ENCODE measurements at places on chromosomes 6 and 20.

DNA sequence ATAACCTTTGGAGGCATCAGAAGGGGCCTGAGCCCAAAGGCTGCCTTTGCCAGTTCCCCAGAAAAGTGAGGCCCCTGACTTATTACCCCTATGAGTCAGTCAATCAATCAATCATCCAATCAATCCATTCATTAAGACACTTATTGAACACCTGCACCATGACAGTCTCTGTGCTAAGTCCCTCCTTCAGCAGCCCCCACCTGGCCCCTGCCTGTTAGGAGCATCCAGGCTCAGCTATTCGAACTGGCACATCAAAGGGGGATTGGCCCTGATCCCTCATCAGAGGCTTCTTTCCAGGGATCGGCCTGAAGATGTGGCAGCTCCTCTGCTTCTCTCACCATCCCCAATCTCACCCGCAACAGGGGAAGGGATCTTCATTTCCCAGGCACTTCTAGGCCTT is 27.7 kb upstream of the VEGFA start:
- no peak for DNase-seq

DNA sequence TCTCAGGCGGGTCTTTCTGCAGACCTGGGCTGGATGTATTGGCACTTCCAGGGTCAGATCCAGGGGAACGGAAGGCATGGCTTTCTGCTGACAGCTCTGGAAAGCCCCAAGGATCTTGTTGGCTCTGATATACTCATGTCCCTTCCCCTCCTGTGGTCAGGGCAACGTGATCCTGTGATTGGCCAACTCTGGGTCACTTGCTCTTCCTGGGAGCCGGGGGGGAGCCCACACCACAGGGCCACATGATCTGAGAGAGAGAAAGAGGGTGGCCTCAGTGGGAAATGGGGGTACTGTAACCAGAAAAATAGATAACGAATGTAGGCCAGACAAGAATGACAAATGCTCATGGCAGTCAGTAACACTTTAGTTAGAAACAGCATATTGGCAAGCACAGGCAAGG is 223.0 kb downstream of the NFATC2 start:
- no peak for DNase-seq

DNA sequence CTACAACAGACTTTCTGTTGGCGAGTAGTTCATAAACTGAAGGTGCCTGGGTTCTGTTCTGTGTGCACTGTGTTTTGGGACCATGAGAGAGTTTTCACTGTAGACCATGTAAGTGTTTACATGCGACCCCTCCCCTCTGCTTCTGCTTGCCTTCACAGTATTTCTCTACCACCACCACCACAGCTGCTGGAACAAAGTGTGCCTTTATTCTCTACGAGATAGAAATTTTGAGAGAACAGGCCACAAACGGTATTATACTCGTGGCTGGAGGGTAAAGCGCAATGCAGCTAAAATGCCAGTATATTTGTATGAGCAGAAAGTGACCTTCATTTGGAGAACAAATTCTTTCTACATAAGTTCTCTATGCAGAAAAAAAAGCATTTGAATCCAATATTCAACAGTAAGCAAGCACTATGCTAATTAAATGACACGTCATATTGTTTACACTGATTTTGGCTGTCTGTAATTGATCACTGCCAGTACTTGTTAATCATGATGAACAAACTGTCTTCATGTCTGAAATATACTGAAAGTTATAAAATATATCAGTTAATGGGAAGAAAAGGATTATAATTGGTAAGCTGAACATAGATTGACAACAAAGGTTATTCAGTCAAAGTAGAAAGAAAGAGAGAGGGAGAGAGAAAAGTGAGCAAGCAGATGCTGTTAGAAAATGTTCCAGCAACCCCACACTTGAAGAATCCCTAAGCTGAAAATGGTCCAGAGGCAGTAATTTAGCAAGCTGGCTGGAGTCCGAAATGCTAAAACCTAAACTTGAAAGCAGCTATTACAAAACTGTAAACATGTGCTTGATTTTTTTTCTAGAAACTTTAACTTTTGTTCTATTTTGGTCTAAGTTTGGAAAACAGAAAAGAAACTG is 8.8 kb downstream of the CLDN20 start:
- DNase-seq = peak; percentile 19

DNA sequence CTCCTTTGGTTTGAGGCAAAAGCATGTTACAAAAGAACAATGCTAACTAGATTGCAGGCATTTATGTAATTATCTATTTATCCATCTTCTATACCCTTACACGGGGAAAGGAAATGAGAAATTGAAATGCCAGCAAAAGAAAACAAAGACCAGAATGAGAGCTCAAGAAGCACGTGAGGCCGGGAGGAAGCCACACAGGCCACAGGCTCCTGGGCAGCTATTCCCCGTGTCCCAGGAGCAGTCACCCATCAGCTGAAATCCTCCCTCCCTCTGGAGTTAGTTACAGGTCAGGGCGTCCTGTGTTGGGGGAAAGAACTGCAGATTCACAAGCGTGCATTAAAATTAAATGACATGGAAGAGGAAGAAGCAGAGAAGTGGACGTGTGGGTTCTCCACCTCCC is 64.7 kb upstream of the RPS6KA2 start:
- DNase-seq = no peak

DNA sequence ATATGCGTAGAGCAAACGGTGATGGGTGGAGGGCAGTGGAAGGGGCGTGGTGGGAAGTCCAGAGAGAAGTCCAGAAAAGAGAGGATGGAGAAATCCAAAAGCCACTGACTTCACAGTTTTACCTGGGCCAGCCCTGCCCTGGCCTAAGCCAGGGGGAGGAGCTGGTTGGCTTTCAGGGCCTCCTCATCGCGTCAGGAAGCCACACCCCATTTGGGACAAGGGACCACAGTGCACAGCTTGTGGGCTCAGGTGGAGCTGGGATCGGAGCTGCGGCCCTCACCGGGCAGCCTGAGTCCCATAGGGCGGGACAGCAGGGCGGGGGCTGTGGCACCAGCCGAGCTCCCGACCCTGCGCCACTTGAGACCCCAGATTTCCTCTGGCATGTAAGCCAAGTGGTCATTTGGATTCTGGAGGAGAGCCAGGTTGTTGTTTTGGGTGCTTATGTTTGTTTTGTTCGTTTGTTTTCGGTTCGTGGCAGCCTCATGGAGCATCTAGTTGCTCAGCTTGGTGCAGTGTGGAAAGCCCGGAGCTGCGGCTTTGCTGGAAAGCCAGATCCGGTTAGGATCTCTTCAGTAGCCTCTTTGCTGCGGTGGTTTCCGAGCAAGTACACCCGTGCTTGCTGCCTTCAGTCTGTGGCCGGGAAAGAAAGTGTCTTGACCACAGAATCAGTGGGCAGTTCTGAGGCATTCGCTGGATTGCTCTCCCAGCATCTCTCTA is 42.2 kb downstream of the RIOK1 start:
- DNase-seq = no peak

GRCh38 chr20:47349365-47350180 is 6.9 kb downstream of the ZMYND8 start:
- peak; percentile 75 for DNase-seq

GRCh38 chr20:10090588-10091166 is 55.9 kb downstream of the ANKEF1 start:
- peak; percentile 49 for DNase-seq

DNA sequence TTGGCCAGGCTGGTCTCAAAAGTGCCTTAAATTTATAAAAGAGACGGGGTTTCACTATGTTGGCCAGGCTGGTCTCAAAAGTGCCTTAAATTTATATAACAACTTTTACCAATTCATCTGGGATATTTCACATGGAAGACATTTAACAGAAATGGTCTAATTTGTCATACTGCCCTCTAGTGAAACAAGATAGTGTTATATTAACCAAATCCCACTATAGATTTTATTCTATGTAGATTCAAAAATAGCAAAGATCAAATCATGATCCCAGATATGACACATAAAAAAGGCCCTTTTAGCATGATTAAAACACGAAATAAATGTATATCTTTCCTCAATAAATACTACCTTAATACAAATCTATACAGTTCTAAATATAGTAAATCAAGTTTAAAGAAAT is 102.8 kb upstream of the TFAP2D start:
- no peak for DNase-seq

- no peak for DNase-seq
Observed at GRCh38 chr6:30325150-30325872, 1.4 kb upstream of the TRIM39 start.

DNA sequence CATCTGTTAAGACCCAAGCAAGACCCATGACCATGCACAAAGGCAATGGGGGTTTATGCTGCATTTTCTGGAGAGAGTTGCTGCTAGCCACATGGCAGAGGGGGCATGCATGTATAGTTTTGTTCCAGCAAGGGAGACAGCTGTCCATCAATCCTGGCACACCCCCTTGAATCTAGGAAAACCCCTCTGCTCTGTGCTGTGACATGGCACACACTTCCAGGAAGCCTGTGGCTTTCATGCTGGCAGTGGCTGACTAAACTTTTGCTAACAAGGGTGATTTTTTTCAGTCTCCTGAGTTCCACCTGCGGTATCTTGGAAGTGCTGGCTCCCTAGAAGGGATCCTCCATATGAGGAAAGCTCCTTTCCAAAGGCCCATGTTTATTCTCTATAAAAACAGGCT is 9.1 kb upstream of the CST4 start:
- DNase-seq = no peak

DNA sequence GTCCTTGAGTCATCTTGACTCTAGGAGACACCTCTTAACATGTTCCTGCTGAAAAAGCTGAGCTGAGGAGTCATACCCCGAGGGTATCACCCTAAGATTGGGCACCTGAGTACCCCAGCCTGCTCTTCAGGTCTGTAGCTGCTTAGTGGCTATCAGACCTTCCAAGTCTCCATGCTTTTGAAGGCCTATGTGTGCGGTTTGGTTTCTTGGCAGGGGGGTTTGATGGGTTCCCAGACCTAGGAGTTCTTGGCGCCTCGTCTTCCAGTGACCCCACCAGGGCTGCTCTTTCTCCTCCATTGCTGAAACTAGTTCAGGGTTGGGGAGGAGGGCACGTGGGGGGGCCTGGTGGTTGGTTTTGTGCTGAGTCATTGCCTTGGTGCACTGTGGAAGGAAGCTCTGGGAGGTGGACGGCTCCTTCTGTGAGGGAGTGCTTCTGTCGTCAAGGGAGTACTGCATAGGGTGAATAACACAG is 20.1 kb downstream of the IGF2R start:
- no peak for DNase-seq

DNA sequence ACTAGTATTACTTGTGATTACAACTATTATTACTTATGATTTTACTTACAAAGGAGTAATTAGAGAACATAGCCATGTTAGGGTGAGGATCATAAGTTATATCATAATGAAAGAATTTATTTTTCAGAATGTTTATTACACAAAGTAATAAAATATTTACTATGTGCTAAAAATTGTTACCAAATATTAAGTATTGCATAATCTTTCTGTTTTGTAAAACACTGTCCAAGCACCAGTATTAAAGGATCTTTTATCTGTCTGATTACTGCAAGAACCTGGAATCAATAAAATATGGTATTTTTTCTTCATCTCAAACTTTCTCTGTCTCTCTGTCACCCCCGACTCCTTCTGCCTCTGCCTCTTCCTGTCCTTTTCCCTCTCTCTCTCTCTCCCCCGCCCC is 250.1 kb downstream of the BCKDHB start:
- no peak for DNase-seq

GRCh38 chr20:17066902-17067301 is 159.9 kb upstream of the PCSK2 start:
- DNase-seq = no peak

DNA sequence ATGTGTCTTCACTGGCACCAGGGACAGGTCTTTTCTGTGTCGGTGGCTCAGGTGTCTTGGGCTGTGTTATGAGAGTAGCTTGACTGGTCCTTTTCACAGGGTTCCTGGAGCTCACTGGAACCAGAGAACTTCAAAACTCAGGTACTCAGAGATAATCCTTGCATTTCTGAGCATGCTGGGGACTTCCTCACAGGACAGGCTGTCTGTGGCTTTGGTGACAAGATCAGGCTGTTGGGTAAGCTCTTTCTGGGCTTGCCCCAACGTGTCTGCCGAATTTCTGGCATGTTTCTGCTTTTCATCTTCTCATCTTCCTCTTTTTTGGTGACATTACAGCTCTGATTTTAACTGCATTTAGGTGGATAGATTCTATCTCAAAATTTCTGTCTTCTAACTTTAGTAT is 270.0 kb downstream of the CDH26 start:
- no peak for DNase-seq

- no peak for DNase-seq
Observed at GRCh38 chr6:1473166-1473565, 83.8 kb downstream of the FOXF2 start.

DNA sequence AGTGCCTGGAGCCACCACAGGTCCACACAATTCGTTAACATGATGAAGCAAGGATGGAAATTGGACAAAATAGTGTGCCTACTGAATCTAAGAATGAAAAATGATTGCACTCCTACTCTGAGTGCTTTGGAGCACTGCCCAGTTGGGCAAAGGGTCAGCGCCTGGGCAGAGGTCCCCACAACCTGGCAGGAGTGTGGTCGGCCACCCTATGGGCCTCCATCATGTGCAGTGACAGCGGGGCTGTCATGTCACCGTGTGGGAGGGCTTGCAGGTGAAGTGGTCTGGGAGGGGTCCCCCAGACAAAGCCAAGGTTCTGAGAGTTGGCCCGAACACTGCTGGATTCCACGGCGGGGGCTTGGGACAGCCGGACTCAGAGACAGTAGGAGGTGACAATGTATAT is 36.2 kb upstream of the CD93 start:
- DNase-seq = no peak

GRCh38 chr20:5168651-5169396 is 42.0 kb downstream of the CDS2 start:
- no peak for DNase-seq

DNA sequence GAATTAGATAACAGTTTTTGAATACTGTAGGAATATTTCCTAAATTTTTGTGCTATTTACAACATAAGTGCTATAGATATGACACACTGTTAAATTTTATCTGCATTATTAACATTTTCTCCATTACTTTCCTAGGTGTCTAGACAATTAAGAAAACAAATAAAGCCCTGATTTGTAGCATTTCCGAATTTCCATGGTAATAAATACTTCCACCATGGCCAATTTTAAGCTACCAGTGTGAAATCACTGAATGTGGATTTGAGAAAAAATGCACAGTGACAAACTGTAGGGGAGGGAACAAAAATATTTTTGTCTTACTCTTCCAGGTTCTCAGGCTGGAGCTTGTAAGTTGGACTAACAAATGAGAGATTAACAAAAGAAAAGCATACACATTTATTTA is 27.9 kb downstream of the LIN28B start:
- DNase-seq = no peak

- no peak for DNase-seq
Observed at GRCh38 chr20:59125836-59126235, 37.8 kb upstream of the ZNF831 start.

DNA sequence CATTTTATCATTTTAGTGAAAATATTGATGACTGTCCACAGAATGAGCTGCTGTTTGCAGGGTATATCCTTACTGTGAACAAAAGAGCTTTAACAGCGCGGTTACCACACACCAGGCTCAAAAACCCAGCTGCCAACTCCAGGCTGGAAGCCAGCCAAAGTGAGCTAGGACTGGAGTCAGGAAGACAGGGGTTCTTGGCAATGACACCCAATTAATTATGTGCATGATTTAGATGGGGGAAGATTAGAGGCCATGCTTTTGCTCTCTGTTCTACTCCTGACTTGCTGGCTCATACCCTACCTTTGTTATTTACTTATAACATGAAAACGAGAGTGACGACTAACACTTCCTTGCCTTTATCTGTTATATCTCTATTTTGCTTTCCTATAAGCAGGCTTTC is 128.9 kb upstream of the SHLD1 start:
- peak; percentile 60 for DNase-seq

All from astrocyte of the cerebellum (primary cell).